ENCODE measurements at places on chromosomes 16 and 17.

DNA sequence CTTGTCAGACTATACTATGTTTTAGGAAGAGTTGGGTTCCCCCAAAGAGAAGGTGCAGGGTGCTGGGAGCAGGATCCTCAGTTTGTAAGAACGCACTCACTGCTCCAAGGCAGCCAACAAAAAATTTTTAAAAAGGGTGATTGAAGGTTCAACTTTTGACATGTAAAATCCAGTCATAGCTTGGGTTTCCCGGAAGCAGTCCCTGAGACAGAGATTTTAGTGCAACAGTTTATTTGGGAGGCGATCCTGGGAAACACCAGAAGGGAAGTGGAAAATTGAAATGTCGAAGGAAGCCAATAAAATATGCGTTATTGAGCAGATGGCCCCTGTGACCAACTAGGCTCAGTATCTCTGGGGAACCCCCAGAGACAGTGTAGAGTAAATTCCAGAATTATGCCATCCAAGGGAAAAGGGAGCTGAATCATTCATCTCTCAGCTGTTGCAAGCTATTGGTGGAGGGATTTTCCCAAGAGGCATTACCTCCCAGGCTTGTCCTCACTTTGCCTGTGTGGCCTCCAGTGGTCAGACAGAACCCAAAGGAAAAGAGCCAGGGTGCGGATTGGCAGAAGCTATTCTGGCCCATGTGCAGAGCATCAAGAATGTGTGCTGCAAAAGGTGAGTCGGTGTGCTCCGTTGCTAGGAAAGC lies 72.9 kb downstream of the HS3ST3B1 start:
- no peaks in the 10 kb centered on the region for H3K27me3 ChIP-seq
- H3K4me3 ChIP-seq = no peak overlapping the region
- no peak overlapping the region for H3K27ac ChIP-seq
- H3K36me3 ChIP-seq = no peaks in the 10 kb centered on the region

DNA sequence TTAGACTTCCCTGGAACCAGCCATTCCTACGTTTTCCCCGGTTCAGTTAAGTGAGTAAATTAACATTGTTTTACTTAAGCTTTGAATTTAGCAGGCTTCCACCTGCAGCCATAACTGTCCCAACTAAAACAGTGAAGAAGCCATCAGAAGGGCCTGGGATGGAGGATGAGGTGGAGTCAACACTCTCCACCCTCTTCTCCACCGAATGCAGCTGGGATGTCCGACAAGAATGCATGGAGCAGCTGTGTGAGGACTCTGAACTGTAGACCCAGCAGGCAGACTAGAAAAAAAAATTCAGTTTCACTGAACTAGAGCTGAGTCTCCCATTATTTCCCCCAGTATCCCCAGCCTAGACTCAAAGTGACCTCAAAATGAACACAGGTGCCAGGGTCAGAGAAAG lies 114.8 kb downstream of the C16orf95 start:
- no peaks in the 10 kb centered on the region for H3K36me3 ChIP-seq
- no peaks in the 10 kb centered on the region for H3K4me1 ChIP-seq
- H3K4me3 ChIP-seq = no peak overlapping the region

DNA sequence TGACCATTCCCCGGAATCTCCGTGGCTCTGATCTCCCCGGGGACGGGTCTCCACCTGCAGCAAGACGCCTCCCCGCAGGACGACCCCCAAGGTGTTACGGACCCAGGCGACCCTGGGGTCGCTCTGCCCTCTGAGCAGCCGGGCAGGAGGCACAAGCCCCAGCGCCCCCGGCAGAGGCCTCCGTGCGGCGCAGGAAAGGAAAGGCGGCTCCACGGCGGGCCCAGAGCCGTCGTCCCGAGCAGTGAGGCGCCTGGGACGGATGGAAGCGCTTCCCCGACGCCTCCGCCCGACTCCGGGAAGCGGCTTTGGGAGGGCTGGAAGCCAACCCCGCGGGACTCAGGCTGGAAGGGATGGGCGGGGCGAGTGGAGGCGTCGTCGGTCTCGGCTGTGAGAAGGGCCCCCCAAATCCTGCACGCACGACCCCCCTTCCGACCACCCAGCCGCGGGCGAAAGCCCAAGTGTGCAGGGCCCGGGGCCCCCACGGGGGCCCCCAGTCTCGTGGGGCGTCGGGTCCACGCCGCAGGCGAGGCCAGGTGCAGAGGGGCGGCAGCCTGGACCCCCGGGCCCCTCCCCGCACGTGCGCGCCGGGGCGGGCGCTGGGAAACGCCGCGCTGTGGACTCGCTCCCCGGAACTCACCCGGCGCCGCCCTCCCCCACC lies 32.7 kb upstream of the RPH3AL start:
- peak overlapping the region; percentile 38 for H3K4me3 ChIP-seq
- H3K27me3 ChIP-seq = no peaks in the 10 kb centered on the region
- DNase-seq = peak; percentile 69
- peaks cover 15% of the 10 kb centered on the region for H3K4me1 ChIP-seq

DNA sequence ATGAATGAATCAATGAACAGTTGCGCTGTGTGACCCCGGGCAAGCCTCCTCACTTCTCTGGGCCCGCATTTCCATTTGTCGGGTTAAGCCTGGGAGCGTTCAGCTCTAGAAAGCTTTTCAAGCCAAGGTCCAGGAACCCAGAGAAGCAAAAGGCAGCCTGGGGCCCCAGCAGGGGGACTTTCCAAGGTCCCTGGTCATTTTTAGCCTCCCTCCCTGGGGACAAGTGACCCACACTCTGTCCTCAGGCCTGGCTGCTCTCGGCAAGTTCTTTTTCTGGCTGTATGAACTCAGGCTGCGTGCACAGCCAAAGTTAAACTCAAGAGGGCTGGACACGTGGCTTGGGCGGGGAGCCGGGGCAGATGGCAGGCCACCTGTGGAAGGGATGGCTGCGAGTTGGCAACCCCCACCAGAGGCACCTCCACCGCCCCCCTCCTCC lies 41.4 kb upstream of the CIBAR2 start:
- no peak overlapping the region for H3K27ac ChIP-seq
- peaks cover 15% of the 10 kb centered on the region for H3K27me3 ChIP-seq
- no peak overlapping the region for H3K4me3 ChIP-seq
- H3K36me3 ChIP-seq = no peaks in the 10 kb centered on the region
- no peak for DNase-seq
- peaks cover 39% of the 10 kb centered on the region for H3K4me1 ChIP-seq

DNA sequence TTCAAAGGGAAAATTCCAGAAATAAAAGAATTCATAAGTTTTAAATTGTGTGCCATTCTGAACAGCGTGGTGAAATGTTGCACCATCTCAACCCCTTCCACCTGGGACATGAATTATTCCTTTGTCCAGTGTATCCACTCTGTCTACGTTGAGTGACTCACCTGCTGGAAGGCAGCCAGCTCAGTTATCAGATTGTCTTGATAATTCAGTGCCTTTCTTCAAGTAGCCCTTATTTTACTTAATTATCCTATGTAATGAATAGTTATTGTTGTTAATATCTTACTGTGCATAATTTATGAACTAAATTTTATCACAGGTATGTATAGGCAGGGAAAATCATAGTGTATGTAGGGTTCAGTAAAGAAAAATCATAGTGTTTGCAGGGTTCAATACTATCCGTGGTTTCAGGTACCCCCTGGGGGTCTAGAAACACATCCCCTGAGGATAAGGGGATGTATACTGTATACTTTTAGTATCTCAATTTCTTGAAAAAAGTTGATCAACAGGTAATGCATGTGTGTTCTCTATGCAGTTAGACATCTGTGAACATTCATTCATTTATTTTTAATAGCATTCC lies 7.7 kb upstream of the PCTP start:
- H3K36me3 ChIP-seq = no peaks in the 10 kb centered on the region
- H3K4me3 ChIP-seq = no peak overlapping the region
- H3K27me3 ChIP-seq = no peaks in the 10 kb centered on the region
- DNase-seq = peak; percentile 22

GRCh38 chr17:72719578-72720493 lies 372.7 kb downstream of the SLC39A11 start:
- no peaks in the 10 kb centered on the region for H3K27me3 ChIP-seq
- no peaks in the 10 kb centered on the region for H3K36me3 ChIP-seq
- H3K27ac ChIP-seq = no peak overlapping the region
- no peaks in the 10 kb centered on the region for H3K4me1 ChIP-seq
- no peak overlapping the region for H3K4me3 ChIP-seq

DNA sequence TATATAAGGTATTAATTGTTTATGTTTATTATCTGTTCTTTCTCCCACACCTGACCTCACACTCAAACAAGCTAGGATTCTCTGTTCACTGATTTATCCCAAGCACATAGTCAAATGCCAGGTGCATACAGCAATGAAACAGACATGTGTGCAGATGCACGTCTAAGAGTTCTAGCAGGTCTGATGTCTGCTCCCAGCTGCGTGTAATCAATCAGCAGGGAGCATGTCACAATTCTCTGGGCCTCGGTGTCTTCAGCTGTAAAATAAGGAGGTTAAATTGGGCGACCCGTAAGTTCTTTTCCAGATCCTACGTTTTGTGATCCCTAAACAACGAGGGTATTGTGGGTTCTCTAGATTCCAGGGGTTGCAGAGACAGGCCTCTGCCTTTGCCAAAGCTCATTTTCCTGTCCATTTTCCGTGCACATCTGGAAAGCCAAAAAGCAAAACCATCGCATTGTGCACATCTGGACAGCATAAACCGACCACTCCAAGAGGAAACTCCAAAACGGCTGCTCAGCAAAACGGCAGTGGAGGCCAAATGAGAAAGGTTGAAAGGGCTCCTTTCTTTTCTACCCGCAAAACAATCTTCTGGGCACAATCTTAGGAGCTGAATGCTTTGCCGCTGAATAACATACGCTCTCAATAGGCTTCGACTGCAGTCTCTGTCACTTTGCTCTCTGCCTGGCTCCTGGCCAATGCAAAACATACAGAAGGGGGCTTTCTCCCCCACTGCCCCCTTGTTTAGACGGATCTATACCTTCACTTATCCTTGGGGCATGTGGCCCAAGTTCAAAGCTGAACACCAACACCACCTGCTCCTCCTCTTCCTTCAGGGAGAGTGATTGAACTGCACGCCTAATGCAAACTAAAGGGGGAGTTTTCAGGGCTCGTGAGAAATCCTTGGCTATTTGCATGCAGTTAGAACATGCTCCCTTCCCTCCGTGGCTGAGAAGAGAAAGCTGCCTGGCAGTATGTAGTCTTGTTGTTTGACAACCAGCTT lies 426.3 kb downstream of the SLC39A11 start:
- no peak overlapping the region for H3K27ac ChIP-seq
- no peak for DNase-seq
- no peaks in the 10 kb centered on the region for H3K36me3 ChIP-seq

DNA sequence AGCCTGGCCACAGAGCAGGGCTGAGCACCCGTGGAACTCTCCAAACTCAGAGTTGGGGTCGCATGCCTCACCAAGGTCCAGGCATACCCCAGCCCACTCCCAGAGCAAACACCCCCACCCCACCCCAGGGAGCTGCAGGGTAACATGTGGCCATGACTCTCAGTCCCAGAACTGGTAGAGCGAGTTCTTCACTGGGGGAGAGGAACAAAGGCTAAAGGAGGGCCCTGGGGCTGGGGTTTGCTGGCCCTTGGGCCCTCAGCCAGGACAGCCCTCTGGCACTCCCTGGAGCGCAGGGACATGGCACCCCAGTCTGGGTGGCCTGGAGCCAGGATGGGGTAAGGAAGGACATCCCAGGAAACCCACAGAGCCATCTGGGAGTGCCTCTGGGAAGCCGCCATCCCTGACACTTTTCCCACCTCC lies 4.2 kb downstream of the HID1 start:
- no peak overlapping the region for H3K27ac ChIP-seq
- H3K4me1 ChIP-seq = peaks cover 28% of the 10 kb centered on the region
- H3K27me3 ChIP-seq = no peaks in the 10 kb centered on the region
- no peaks in the 10 kb centered on the region for H3K36me3 ChIP-seq
- DNase-seq = no peak
- no peak overlapping the region for H3K4me3 ChIP-seq

DNA sequence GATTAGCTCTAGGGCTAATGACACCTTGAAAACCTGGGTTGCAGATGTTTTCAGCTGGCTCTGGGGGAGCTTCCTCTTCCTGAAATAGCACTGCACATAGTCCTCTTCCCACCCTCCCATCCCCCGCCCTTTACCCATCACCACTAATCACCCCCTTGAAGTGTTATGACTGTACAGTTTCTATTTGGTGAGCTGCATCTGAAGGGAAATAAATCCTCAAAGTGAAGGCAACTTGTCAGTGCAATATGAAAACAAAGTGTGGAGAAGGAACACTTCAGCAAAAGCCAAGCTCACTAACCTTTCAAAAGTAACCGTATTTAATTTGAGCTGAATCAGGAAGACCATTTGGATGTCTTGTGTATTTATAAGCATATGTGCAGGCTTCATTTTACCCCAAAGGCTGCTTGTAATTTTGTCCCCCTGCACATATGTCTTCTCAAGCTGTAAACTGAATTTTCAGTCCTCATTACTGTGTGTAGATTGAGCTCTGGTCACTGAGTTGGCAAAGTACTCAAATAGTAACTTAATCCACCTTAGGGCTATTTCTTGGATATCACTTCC lies 44.1 kb upstream of the CA10 start:
- no peaks in the 10 kb centered on the region for H3K4me1 ChIP-seq
- no peak overlapping the region for H3K27ac ChIP-seq
- H3K27me3 ChIP-seq = no peaks in the 10 kb centered on the region
- H3K36me3 ChIP-seq = no peaks in the 10 kb centered on the region
- no peak overlapping the region for H3K4me3 ChIP-seq

- no peaks in the 10 kb centered on the region for H3K27me3 ChIP-seq
- H3K4me3 ChIP-seq = no peak overlapping the region
- H3K4me1 ChIP-seq = no peaks in the 10 kb centered on the region
- no peaks in the 10 kb centered on the region for H3K36me3 ChIP-seq
- DNase-seq = no peak
Observed at GRCh38 chr17:56652628-56653027, 59.1 kb downstream of the NOG start.

- no peak overlapping the region for H3K4me3 ChIP-seq
- H3K27ac ChIP-seq = no peak overlapping the region
- no peaks in the 10 kb centered on the region for H3K4me1 ChIP-seq
- DNase-seq = no peak
- no peaks in the 10 kb centered on the region for H3K27me3 ChIP-seq
- no peaks in the 10 kb centered on the region for H3K36me3 ChIP-seq
Observed at GRCh38 chr17:12282056-12282455, 261.4 kb downstream of the MAP2K4 start.

GRCh38 chr17:20098314-20098713 lies 89.2 kb downstream of the SPECC1 start:
- DNase-seq = no peak
- H3K27ac ChIP-seq = no peak overlapping the region
- no peak overlapping the region for H3K4me3 ChIP-seq
- no peaks in the 10 kb centered on the region for H3K36me3 ChIP-seq
- no peaks in the 10 kb centered on the region for H3K27me3 ChIP-seq
- no peaks in the 10 kb centered on the region for H3K4me1 ChIP-seq

GRCh38 chr17:68141050-68141449 lies 105.5 kb downstream of the KPNA2 start:
- H3K27ac ChIP-seq = no peak overlapping the region
- H3K4me3 ChIP-seq = no peak overlapping the region
- DNase-seq = no peak
- no peaks in the 10 kb centered on the region for H3K27me3 ChIP-seq

GRCh38 chr17:36934692-36935630 lies 2.3 kb upstream of the LHX1 start:
- H3K27ac ChIP-seq = no peak overlapping the region
- no peak for DNase-seq
- no peak overlapping the region for H3K4me3 ChIP-seq
- peaks cover 96% of the 10 kb centered on the region for H3K27me3 ChIP-seq

Measured in K562 (cell line).